ENCODE measurements at places on chromosomes 1 and 21. TPM values are rescaled to one million over a fixed set of nuclear protein-coding genes. Genes with fewer than 3 reads are reported as not detected.

C1orf53 gene
- total RNA-seq = 11.1 TPM

MX1 gene
- 8.4 TPM for total RNA-seq

PYHIN1 gene
- 0.17 TPM for total RNA-seq

PODN gene
- total RNA-seq = not detected

CCDC30 gene
- 0.38 TPM for total RNA-seq

GRCh38 chr1:79550402-79550801 is 543.9 kb upstream of the ADGRL4 start:
- DNase-seq = no peak

DNA sequence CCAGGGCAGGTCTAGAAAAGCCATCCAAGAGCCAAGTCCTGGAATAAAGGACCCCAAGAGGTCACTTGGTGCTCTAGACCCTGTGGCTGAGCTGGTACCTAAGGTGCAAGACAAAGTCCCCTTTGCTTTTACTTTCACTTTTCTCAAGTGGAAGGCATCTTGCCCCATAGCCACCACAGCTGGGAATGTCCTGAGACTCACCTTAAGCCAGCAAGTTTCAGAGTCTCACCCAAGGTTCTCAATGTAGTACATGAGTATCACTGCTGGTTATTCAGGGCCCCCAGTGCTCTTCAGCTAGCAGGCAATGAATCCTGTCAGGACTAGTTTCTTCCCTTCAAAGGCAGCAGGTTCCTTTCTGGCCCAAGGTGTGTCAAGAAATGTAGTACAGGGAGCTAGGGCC is 67.5 kb downstream of the UROD start:
- DNase-seq = no peak

- DNase-seq = no peak
Measured at GRCh38 chr1:78091215-78091813, 45.5 kb downstream of the GIPC2 start.

DNA sequence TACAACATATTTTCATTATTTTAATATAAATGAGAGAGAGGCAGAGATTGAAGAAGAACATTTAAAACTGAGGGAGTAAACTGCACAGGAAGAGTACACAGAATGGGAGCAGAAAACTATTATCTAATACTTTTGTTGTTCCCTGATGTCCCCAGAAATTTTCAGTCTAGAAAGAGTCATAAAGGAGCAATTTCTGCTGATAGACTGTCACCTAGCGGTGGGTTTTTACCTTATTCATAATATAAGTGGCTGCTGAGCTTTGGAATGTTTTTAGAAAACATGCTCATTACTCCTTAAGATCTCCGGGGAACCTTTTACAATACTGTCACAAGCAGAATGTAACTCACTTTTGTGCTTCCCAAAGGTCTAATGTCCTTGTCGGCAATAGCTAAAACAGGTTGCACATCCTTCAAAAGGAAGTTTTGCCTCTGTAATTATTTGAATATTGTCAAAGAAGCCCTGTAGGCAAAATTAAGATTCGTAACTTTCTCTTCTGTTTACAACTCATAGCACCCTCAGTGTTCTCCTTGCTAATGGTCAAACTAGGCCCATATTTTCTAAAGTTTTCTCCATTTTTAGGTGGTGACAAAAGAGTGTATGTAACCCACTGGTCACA is 4.9 kb upstream of the NPL start:
- DNase-seq = peak; percentile 48

DNA sequence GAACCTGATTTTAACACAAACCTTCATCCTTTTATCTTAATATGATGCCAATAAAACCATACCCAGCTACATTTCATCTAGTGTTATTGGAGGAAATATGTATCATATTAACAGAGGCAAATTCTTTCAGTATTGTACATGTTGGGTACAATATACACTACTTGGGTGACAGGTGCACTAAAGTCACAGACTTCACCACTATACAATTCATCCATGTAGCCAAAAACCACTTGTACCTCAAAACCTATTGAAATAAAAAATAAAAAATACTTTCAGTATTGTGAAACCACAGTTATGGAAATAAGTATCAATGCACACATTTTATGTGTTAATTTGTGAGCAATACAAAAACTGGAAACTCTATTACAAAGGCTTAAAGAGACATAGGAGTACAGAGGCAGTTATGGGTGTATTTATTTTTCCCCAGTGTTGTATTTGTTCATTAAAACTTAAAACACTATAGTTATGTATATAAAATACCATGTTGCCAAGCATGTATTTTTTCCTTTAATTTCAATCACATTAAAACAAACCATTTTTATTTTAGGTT is 25.1 kb upstream of the GPR88 start:
- DNase-seq = no peak

GRCh38 chr1:73604211-73604610 is 593.8 kb downstream of the LRRIQ3 start:
- DNase-seq = peak; percentile 7

DNA sequence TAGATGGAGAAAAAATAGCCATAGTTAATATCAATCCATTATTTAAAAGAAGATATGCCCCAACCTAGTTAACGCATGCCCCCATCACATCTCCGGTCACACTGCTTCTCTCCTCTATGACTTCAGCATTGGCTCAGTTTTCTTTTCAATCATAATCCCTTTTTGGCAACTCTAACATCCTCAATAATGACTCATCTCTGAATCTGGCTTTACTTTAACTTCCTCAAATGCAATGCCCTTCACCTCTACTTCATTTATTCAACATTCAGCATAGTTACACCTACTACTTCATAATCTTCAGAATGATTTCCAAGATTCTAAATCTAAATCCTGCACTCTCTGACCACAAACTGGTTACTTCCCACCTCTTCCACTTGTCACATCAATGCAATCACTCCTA is 417.3 kb downstream of the USH2A start:
- peak; percentile 21 for DNase-seq

DNA sequence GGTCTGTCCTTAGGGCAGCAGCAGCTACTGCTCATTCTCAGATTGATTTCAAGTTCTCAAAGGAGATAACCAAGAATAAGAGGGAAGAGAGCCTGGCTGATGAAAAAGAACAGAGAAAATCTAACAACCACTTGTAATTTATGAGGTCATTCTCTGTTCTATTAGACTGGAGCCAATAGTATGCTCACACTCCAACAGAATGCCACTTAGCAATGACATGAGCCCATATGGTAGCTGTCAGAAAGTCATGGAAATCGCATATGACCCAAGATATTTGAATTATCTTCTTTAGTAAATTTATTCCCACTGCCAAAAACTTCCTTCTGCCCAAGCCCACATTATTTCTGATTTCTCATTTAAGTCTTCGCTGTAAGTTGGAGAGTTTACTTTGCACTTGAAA is 53.7 kb upstream of the PLA2G4A start:
- DNase-seq = no peak

GRCh38 chr1:161836018-161836417 is 69.9 kb downstream of the ATF6 start:
- DNase-seq = peak; percentile 52

- no peak for DNase-seq
Measured at GRCh38 chr1:37305841-37306240, 168.5 kb upstream of the ZC3H12A start.
